ENCODE measurements at places on chromosomes 7 and 10.

DNA sequence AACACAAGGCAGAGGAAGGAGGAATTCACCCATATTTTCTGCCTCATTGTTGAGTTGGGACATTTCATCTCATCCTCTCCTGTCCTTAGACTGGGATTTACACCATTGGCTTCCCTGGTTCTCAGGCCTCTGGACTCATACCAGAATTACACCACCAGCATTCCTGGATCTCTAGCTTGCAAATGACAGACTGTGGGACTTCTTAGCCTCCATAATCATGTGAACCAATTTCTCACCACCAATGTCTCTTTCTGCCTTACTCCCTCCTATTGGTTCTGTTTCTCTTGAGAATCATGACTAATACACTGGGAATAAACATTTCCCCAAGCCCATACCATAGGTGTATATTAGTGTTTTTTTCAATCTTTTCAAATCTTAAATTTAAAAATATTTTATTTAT is 2.9 kb upstream of the ZNF33A start:
- DNase-seq, result no peak

- DNase-seq, result no peak
Measured at GRCh38 chr7:142992427-142992826, 30.3 kb upstream of the KEL start.

DNA sequence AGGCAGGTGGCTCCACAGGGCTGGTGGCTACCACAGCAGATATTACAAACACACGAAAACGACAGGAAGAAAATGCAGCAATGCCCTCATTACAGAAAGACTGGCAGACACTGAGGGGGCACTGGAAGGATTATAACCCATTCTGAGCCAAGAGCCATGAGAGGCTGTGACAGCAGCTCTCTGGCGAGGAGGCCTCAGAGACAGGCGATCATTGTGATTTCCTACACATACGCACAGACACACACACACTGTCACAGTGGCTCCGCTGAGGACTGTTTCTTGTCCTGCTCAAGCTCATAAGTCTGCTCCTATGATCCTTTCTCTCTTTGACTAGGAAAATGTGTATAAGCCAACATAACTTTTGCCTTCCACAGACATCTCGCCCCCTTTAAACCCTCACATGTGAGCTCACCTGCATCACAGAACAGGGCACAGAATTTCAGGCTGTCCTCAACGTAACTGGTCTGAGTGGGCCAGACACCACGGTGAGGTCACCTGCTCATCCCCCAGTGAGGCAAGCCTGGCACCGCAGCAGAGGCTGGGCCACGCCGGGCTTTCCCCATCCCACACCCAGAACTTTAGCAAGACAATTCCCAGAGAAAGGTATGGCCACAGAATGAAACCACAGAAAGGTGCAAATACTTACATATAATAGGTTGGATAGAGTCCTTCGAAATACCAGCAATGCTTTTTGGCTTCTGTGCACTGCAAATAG is 51.7 kb downstream of the VOPP1 start:
- no peak for DNase-seq

GRCh38 chr7:86846494-86847190 is 202.9 kb downstream of the GRM3 start:
- DNase-seq, result no peak

- no peak for DNase-seq
Measured at GRCh38 chr10:45550903-45551786, 121.4 kb downstream of the ZFAND4 start.

- DNase-seq, result peak; percentile 5
Measured at GRCh38 chr10:85995791-85996190, 370.8 kb downstream of the GRID1 start.

DNA sequence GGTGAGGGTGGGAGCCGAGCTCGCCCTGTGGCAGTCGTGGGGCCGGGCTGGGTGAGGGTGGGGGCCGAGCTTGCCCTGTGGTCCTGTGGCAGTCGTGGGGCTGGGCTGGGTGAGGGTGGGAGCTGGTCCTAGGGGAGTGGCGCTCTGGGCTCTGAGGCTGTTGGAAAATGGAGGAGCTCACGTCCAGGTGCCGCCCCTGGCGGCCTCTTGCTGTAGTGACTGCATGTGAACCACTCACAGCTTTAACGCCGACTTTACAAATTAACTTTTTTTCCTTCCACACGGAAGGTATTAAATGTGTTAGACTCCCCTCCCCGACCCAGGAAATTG is 312.6 kb downstream of the WDR37 start:
- no peak for DNase-seq

DNA sequence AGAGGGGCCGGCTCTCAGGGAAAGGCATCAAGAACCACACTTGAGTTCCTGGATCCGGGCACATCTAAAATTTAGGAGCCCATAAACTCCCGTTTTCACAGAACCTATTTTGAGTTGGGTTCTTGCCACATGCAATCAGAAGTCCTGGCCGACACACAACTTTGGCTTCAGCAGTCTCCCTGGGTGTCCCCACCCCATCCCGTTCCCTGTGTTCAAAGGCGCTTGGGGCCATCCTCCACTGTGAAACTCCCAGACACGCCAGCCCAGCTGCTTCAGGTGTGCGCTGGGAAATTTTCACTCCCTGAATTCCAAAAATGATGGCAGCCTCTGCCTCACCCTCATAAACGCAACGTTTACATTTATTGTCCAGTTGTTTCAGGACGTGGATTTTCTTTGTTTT is 8.4 kb upstream of the ZFAND2A start:
- no peak for DNase-seq

- no peak for DNase-seq
Measured at GRCh38 chr7:31423994-31424393, 83.5 kb upstream of the NEUROD6 start.

GRCh38 chr10:61662794-61663259 is at the start of gene CABCOCO1:
Gene CABCOCO1 (plus strand): TSS chr10:61662929. CDS start chr10:61662973, 44 bp downstream.
- peak; percentile 67 for DNase-seq

- no peak for DNase-seq
Measured at GRCh38 chr10:42939237-42939636, 137.6 kb upstream of the RET start.

DNA sequence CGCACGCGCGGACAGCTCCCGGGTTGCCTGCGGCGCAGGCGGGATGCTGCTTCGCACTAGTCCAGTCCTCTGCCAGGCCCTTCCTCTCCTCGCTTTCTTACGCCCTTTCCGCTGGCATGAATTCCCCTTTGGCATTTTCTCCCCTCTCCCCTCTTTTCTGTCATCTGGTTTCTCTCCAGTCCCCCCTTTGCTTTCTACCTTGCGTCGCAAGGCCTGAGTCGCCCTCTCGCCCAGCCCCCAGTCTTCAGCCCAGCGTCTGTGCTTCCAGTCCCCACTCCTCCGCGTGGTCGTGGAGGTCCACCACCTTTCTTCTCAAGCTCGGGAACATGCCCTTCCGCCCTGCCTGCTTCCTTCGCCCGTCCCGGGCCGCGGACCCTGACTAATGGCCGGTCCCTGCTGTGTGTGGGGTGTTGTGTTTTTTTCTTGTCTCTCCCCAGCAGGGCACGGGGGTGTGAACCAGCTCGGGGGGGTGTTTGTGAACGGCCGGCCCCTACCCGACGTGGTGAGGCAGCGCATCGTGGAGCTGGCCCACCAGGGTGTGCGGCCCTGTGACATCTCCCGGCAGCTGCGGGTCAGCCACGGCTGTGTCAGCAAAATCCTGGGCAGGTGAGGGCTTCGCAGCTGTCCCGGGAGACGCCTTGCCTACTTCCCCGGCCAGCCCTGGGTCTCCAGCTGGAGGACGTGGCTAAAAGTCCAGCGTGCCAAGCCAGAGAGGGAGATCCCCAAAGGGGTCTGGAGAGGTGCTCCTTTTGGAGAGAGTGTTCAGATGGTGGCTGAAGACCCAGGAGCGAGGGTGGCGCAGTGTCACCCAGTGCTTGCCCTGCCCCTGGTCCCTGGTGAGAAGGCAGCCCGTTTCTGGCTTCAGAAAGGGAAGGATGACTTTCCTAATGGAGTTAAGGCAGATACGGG is 4.2 kb downstream of the PAX2 start:
- no peak for DNase-seq

GRCh38 chr10:86918022-86918471 is 39.4 kb downstream of the MMRN2 start:
- no peak for DNase-seq

DNA sequence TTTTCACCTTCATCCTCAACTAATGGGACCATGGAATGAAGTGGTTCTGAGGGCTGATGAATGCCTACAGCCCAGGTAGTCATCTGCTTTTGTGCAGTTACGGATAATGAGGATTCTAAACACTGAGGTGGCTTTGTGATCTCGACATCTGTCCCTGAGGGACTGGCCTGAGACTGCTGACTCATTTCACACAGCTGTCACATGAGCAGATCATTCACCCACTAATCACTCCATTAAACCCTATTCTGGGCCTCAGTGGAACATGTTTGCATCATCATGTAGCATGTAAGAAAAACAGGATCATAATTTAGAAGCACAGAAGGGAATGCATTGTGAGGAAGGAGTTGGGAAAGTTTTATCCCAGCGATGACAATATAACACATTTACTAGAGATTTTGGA is 79.4 kb upstream of the FEZF1 start:
- no peak for DNase-seq

DNA sequence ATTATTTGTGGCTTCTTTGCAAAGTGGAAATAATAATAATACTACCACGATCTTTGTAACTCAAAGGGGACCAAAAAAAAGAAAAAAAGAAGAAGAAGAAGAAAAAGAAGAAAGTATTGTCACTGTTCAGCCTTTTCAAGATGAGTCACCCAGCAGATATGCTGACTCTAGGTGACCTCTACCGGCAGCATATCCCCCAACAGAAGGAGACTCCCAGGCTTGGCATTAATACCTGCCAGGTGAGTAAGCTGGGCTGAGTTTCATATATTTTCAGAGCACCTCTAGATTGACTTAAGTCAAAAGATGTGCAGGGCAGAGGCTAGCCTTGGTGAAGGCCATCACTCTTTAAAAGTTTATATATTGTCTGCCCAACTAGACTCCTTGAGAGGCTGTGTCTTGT is 30.4 kb upstream of the GPR26 start:
- DNase-seq, result no peak

- DNase-seq, result no peak
Measured at GRCh38 chr7:99451936-99452335, 13.2 kb downstream of the CPSF4 start.

DNA sequence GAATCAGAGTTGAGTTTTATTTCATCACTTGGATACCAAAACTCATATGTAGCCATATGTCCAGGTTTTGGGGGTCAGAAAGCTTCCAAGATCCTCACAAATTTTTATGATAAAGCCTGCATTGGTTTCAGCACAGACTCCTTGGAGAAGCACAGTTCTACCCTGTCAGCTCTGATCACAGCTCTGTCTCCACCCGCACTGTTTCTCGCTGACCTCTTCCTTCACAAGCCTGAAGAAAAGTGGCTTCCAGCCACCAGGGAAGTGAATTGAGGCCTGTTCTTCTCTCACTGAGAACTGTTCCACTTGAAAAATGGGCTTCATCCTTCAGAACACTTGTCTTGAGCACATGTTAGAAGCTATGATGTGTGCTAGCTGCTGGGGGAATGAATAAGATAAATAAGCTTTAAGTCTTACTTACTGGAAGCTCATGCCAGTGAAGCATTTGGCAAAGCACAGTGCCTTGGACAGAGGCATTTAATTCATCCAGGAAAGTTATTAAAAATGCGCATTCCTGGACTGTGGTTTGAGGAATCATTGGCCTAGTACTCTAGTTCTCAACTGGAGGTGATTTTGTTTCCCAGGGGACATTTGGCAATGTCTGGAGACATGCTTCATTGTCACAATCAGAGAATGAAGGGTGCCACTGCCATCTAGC is 133.6 kb downstream of the BMPER start:
- no peak for DNase-seq

GRCh38 chr10:68756246-68756645 is 35.2 kb downstream of the CCAR1 start:
- no peak for DNase-seq

GRCh38 chr10:123582084-123582989 is 83.8 kb upstream of the GPR26 start:
- DNase-seq, result peak; percentile 72

GRCh38 chr10:117587036-117587435 is 44.5 kb downstream of the EMX2 start:
- no peak for DNase-seq

DNA sequence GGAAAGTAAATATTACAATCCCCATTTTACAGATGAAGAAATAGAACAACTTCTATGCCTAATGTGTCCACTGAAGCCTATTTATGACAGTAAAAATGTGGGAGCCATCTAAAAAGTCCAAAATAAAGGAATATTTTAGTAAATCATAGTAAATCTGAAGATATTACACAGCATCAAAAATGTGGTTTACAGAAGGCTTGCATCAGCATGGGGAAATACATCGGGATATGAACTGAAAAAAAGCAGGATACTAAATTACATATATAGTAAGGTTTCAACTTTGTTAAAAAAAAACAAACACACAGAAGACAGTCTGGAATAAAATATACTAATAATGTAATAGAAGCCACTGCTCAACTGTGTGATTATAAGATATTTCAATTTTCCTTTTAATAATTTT is 20.8 kb downstream of the CPA1 start:
- no peak for DNase-seq

DNA sequence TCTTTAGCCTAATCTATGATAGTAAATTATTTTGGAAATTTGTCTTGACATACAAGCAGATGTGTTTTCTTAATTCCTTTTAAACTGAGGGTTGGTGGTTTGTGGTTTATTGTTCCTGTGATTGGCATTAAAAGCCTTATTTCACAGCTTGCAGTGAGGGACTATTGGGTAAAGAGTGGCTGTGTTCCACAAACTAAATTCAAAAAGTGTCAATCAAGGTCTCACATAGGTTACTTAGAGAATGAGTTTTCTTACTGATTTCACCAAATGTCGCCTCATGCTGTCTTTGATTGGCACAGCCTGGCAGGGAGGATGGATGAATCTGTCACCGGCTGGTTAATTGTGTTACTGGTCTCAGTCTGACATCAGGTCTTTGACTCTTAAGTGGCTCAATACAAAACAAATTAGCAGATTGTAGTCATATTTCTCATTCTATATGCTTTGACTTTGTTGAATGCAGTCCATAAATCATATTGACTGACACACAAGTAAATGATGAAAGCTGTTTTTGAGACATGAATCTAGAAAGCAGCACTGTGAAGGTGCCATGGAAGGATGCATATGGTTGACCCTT is 66.8 kb upstream of the CYP26C1 start:
- no peak for DNase-seq

GRCh38 chr7:84111842-84112241 is 82.7 kb downstream of the SEMA3A start:
- no peak for DNase-seq

DNA sequence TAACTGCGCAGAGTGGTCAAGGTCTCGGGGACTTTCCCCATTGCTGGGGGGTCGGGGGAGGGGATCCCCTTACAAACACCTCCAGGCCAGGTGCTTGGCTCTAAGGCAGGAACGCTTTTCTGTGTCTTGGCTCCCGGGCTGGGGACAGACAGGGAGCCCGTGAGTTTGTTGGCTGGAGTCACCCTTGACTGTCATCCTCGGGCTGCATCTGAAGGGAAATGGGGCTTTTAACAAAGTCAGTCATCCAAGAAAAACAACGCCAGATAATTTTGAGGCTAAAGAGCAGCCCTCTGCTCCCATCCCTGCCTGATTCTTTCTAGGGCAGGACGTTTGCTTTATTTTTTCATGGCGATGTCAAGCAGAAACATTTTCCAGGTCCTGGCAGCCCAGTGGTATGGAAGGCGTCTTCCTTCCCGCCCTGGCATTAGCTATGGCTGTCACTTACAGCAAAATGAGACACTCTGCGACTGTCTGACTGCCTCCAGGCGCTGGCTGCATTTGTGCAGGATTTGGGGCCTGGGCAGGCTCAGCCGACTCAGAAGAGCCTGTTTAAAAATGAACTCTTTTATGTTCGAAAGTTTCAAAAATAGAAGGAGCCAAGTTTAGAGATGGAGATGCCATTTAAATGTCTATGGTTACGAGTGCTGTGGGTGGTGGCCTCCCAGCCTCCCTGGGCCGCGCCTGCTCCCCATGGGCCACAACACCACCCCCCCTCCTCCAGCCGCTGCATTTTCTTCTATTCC is 54.7 kb upstream of the TNS3 start:
- DNase-seq, result no peak

GRCh38 chr7:31114593-31115343 is 62.7 kb downstream of the ADCYAP1R1 start:
- DNase-seq, result peak; percentile 49

All from NT2/D1 (cell line).